ENCODE measurements at places on chromosomes 2 and 18.

GRCh38 chr18:76445741-76446232, 49.3 kb downstream of the ZNF516 start:
- peak; percentile 62 for DNase-seq

- no peak for DNase-seq
Observed at GRCh38 chr18:75316826-75317225, 106.2 kb downstream of the TSHZ1 start.

DNA sequence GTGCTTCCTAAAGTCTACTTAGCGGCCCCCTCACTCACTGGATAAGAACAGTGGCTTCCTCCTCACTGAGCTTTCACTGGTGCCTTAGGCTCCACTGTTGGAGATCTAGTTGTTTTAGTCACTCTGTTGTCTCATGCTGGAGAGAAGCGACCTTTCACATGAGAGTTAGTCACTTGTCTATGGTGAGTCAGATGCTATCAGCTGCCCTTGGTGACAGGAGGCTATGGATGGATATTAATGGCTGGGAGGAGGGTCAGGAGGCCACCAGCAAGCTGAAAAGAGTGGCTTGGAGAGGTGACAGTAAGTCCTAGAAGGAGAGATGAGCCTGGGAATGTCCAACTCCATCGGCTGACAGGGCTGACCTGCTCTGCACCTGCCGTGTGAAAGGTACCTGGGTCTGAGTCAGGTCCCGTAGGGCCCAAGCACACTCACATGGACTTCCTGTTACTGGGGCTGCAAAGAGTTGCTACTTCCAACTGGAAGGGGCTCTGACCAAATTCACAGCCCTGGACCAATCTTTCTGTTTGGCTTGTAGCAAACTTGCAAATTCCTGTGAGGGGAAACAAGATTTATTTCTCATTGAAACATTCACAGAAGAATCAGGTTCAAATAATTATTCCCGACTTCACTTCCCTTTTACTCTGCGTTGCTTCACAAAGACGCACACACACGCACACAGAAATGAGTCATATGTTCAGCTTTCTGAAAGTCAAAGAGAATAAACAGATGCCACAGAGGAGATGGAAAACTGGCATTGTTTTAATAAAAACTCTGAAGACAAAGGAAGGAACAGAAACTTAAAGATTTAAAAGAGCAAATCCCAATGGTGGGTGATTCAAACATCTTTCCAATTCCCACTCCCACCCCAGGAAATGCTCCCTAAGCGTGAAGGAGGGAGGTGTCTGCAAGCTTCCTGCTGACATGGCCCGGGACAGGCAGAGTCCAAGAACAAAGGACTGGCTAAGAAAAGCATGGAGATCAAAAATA, 203.5 kb upstream of the TWIST2 start:
- no peak for DNase-seq

DNA sequence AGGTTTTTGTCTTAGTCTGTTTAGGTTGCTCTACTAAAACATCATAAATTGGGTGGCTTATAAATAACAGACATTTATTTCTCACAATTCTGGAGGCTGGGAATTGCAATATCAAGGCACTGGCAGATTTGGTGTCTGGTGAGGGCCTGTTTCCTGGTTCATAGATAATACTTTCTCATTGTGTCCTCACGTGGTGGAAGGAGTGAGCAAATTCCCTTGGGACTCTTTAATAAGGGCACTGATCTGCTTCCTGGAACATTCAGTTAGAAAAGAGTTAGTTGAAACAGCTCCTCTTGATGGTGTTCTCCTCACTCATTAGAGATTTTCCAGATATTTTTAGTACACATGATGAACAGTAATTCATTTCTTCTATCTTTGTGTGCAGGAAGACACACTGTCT, 22.3 kb downstream of the COL4A3 start:
- DNase-seq = no peak

GRCh38 chr2:65081232-65081685, 25.0 kb downstream of the CEP68 start:
- no peak for DNase-seq

GRCh38 chr2:148300544-148300943, 279.7 kb downstream of the MBD5 start:
- no peak for DNase-seq

GRCh38 chr2:180000434-180000833, 6.7 kb downstream of the CWC22 start:
- no peak for DNase-seq

GRCh38 chr2:70161069-70161534, 29.7 kb downstream of the C2orf42 start:
- DNase-seq = no peak

DNA sequence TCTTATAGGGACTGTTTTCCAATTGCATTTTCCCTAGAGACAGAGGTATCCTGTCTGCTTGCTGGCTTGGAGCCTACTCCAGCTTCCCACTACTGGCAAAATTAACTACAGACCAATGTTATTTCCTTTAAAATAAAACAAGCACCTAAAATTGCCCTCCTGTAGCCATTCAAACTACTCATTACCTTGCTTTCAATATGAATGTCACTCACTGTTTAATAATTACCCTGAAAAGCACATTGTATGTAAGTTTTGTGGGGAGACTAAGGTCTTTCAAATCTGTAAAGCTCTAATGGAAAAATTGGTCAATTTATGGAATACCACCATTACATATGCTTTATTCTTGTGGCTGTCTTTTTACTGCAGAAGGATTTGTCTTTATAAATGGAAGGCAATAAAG, 87.3 kb downstream of the DOCK10 start:
- DNase-seq = no peak

- DNase-seq = no peak
Observed at GRCh38 chr2:170498619-170499018, 216.5 kb upstream of the SP5 start.

- no peak for DNase-seq
Observed at GRCh38 chr2:238493880-238494572, 67.3 kb downstream of the ASB1 start.

DNA sequence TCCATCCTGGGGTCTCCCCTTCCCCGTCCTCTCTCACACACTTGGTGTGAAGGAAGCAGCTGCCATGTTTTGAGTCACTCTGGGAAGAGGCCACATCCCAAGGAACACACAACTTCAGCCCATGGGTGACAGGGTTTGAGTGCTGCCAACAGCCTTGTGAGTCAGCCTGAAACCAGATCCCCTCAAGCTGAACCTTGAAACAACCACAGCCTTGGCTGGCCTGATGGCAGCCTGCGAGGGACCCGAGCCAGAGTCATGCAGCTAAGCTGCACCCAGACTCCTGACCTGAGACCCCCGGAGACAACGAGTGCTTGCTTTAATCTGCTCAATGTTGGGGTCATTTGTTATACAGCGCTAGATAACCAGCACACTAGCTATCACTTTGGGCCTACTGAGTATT, 19.3 kb upstream of the MC2R start:
- DNase-seq = no peak

- no peak for DNase-seq
Observed at GRCh38 chr2:224630659-224631550, 45.7 kb upstream of the CUL3 start.

DNA sequence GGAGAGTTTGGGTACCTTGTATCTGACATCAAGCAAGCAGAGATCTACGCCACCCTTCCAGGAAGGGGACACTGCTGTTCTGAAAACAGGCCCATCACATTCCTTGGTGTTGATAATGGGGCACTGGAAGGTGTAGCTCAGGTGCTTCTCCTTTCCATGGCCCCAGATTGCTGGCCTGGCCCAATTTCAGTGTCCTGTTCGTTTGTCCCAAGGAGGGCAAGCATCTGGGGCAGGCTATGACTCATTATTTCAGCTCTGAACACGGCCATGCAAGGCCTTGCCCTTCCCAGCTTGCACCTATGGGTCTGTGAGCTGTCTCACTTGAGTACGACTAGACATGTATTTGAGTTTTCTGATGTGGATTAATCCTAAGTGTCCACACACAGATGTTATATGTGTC, 101.5 kb downstream of the FHOD3 start:
- no peak for DNase-seq

- no peak for DNase-seq
Observed at GRCh38 chr18:62420151-62420512, 95.0 kb downstream of the TNFRSF11A start.

DNA sequence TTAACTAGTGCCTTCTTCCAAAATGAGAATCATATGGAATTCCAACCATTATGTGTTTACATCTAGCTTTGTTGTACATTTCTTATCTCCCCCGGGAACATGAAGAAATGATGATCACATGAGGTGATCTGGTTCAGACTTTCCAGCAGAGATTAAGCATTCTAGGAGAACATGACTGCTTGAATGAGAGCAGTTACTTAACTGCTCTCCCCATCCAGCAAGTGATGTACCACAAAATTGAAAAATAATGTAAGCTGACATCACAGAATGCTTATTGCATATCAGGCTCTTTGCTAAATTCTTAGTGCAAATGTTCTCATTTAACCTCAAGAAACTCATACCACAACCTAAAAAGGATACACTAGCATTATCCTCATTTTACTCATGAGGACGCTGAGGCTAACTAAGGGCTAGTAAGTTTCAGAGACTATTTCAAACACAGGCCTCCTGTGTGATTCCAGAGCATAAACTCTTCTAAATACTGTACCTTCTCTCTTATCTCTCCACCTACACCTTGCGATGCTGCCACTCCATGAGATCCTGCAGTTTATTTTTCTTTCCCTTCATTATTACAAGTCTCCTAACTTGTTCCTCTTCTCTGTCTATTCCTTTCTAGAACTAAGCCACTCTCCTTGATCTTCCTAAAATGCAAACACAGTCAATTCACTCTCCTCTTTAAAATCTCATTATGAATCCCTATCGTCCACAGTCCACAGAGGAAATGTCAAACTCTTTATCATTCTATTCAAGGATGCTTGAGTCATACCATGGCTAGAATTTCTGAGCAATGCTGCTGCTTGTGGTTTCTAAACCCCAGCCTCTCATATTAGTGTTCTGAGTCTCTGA, 1224.8 kb upstream of the ZEB2 start:
- DNase-seq = no peak

- DNase-seq = no peak
Observed at GRCh38 chr2:85748985-85749875, 4.6 kb upstream of the ATOH8 start.

- DNase-seq = no peak
Observed at GRCh38 chr2:240286596-240286995, 146.1 kb upstream of the OTOS start.

DNA sequence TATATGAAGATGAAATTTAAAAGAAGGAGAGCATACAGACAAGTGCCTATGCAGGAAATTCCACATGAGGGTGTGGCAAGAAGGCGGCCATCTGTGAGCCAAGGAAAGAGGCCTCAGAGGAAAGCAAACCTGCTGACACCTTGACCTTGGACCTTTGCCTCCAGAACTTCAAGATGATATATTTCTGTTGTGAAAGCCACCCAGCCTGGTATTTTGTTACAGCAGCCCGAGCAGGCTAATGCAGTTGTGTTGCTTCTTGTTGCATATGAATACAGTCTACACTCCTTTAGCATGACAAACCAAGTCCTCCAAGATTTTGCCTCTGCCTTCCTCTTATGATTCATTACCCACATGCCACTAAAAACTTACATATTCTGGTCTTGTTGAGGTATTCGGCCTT, 374.8 kb upstream of the TRIB2 start:
- DNase-seq = no peak

DNA sequence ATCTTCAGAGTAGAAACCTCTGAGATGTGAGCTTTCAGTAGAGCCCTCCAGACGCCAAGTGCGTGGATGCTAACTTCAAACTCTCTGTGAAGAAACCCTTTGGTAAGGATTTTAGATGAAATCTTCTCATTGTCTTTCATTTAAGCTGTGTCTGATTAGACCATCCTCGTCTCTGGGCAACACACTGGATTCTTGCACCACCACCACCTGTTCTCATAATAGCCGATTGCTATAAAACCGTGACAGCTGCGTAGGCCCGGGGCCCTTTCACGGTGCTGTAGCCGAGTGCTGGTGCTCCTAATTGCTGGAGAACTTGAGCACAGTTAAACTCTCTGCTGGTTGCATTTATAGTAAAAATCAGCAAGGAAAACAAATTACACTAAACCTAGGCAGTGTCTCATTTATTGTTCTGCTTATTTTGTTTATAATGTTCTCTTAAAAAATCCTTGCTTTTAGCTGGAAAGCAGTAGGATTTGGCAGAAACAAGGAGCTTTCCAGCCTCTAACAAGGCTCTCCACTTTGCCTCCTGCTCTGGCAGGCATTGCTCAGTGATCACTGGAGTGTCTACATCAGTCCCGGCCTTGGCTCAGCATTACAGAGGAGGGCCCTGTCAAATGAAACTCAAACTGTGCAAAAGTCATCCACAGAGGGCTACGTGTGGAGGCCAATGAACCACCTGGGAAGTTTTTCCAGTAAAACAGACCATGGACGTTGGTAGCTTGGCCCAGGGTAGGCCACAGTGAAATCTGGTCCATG, 40.9 kb upstream of the MBP start:
- DNase-seq = no peak

DNA sequence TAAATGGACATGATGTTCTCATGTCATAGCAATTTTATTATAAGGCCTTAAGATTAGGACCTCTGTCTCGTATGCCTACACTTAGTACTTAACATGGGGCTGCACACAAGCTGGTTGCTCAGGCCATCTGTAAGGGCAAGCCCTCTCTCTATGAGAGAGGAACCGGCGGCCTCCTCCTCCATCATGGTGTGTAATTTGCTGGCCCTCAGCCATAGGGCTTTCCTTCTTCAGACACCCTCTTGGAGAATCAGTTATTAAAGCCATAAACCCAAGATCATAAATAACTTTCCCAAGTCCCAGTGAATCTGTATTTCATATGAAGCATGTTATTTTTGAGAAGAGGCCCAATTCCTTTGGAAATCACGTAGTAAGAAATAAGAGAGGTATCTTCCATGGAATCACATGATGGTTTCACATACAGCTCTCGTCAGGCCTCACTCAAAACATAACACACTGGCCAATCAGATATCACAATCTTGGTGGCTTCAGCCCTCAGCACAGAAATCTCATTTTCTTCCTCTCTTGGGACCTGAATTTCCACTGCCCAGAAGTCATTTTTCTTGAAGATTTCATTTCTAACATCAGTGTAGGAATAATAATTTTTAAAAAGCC, 92.6 kb downstream of the RDH14 start:
- no peak for DNase-seq

GRCh38 chr2:176159663-176160250, 2.6 kb downstream of the HOXD3 start:
- peak; percentile 68 for DNase-seq

- DNase-seq = no peak
Observed at GRCh38 chr2:136225950-136226835, 108.2 kb upstream of the CXCR4 start.

DNA sequence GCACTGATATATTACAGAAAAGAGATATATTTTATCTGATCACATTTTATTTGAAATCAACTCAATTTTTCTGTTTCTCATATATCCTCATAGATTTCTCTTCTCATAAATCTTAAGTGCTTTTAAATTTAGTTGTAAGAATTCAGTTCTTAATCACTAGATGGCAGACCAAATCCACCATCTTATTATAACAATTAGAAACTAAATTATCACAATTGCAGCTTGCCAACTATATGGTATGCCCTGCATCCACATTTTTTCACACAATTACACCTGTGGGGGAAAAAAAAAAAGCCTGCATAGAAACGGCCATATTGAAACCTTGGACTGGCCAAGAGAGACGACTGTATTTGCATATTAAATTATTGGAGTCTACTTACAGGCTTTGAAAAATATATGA, 64.4 kb downstream of the COL5A2 start:
- DNase-seq = no peak
